SW 1271 (cell line): ENCODE measurements at places on chromosomes 2 and 18.

DNA sequence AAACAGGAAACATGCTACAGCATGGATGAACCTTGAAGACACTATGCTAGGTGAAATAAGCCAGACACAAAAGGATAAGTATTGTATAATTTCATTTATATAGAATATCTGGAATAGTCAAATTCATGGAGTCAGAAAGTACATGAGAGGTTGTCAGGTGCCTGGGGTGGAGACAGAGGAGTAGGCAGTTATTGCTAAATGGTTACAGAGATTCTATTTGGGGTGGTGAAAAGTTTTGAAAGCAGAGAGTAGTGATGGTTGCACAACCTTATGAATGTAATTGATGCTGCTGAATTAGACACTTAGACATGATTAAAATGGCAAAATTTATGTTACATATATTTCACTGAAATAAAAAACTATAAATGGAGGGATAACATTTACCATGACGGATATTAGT, 197.4 kb downstream of the VAPA start:
- DNase-seq, result no peak

DNA sequence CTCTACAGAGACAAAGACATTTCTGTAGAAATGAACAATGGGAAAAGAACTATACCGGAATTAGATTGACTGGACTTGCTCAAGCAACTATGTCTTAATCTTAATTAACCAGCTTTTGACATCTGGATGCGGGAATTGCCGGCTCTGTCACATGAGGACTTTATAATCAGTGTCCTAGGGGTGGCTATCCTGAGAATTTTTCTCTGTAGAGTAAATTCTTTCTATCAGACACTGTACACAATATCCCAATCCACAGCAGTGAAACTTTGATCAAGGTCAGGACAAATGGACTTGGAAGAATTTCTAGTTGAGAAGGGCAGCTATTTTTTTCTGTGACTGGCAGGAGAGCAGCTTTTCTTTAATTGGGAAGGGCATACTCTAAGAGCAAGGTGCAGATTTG, 322.1 kb downstream of the HRH4 start:
- no peak for DNase-seq

GRCh38 chr2:179541586-179541985, 277.0 kb upstream of the SESTD1 start:
- no peak for DNase-seq

DNA sequence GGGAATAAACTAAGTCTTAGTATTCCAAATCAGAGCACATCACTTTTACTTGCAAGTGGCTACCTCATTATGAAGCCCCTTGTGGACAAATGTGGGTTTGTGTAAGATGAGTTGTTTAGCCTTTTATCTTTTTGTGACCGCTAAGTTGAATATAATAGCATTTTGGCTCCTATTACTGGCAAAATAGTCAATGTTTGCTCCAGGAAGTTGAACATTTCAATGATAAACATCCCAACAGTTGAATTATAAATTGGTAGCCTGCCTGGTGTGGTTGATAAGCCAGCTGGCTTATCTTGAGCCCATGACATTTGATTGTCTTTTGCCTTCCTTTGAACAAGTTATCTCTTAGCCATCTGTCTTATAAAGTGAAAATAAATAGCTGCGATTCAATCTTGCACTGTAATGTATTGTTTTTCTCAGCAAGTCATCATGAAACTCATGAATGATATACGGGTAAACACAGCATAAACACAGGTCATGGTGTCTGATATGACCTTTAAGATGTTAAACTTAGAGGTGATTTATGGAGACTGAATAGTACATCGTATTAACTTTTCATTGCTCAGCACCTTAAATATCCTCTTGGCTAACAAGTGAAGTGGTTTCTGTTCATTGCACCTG, 338.4 kb downstream of the SOCS6 start:
- no peak for DNase-seq

DNA sequence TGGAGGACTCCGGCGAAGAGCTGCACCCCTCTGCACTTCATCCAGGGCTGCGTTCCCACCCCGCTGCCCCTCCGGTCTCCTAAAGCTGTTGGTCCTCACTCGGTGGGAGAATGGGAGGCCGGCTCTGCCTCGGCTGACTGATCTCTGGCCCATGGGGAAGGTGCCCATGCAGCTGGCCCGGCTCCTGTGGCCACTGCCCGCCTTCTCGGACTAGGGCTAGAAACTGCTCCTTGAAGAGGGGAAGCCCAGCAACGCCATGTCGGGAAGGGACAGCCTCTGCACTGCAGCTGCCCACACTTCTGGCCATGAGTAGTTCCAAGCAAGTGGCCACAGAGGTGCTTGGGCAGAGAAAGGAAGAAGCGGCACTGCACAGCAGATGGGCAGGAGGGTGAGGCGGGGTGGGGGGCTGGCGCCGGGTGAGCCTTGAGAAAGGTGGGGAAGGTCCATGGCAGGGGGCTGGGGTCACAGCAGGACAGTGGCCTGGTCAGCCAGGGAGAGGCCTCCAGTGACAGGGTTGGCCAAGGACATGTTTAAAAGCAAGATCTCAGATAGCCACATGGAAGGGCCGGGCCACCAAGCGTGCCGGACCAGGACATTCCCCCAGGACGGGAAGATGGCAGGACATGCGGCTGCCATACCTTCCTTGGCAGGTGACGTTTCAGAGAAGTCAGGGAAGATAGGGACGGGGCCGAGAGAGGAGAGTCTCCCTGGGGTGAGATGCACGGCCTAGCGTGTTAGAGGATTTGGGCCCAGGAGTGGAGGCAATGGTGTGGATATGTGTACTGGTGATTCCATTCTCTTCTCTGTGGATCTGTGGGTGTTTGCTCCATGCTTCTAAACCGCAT, 158.8 kb upstream of the HDAC4 start:
- no peak for DNase-seq

DNA sequence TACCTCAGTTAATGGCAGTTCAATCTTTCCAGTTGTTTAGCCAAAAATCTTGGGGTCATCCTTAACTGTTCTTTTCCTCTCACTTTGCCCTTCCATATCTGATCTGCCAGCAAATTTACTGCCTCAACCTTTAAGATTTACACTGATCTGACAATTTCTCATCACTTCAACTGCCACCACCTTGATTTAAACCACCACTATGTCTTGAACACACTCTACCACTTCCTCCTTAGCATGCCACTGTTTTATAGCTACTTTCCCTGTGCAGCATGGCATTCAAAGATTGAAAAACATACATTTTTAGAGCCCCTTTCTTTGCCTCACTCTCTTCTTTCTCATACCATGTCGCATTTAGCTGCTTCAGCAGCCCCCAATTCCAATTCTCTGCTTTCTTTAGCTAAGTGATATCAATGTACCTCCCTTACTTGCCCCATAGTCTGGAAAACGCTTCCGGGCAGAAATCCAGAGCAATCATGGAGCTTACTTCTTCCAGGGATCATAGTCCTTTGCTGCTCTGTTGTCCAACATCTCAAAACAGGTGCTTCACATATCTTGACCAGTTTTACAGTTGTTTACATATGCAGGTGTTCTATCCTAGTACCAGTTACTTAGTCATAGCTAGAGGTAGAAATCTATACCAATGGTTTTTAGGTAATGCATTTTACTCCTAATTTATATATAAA, 10.9 kb downstream of the PGAP1 start:
- DNase-seq, result no peak

GRCh38 chr2:181281206-181281832, 175.9 kb upstream of the ITGA4 start:
- DNase-seq, result no peak

- DNase-seq, result no peak
Observed at GRCh38 chr18:58205443-58206160, 161.6 kb downstream of the NEDD4L start.

DNA sequence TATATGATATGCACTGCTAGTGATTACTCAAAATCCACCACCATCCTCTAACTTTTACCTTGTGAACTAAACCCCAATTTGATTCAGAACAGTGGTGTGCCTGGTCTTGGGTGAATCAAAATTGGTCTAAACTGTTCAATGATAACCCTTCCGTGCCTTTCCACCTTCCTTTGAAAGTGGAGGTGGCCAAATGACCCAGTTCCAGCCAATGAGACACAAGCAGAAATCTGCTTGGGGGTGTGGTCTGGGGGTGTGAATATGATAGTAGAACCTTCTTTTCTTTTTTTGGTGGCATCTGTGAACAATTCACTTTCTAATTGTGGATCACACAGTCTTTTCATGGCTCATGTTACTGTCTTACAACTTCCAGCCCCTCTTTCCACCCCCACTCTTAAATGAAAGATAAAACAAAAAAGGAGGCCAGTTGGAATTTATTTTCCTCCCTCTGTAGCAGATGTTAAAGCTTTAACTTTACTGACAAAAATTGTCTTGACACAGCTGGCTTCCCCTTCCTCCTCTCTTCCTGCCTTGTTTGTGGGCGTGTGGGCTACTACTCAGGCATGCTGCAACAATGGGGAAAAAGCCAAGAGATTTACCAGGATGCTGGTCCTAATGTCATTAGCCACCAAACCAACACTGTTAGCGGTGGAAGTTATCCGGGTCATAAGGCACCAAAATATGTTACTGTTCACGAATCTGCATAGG, 58.8 kb upstream of the ANKRD44 start:
- DNase-seq, result no peak

GRCh38 chr2:120392923-120393322, 47.0 kb downstream of the INHBB start:
- no peak for DNase-seq

- no peak for DNase-seq
Observed at GRCh38 chr2:42178335-42178734, 9.2 kb downstream of the EML4 start.
